ENCODE measurements at places on chromosomes 12 and 14. TPM values are rescaled to one million over a fixed set of nuclear protein-coding genes. Genes with fewer than 3 reads are reported as not detected.

The GPRC5D gene
- not detected for total RNA-seq

The TMEM52B gene
- total RNA-seq: 0.07 TPM

The WIF1 gene
- not detected for total RNA-seq

The PWP1 gene
- 34.4 TPM for total RNA-seq

Measured in ovary (tissue), 10 donors.